ENCODE measurements at places on chromosomes 13 and 19. TPM values are rescaled to one million over a fixed set of nuclear protein-coding genes. Genes with fewer than 3 reads are reported as not detected.

The CEACAM20 gene
- not detected for total RNA-seq

The CCDC106 gene
- total RNA-seq = 20.8 TPM

The C19orf67 gene
- total RNA-seq = 0.90 TPM

The BST2 gene
- total RNA-seq = 360 TPM

- H3K4me3 ChIP-seq = no peak overlapping the region
- H3K36me3 ChIP-seq = no peaks in the 10 kb centered on the region
- H3K27me3 ChIP-seq = peaks cover 3% of the 10 kb centered on the region
- peaks cover 15% of the 10 kb centered on the region for H3K4me1 ChIP-seq
- no peak for DNase-seq
- no peak overlapping the region for H3K27ac ChIP-seq
These were observed 523.5 kb upstream of the ARGLU1 start for GRCh38 chr13:107091428-107091827.

The LENG9 gene
- 5.5 TPM for total RNA-seq

The ZNF548 gene
- 39.1 TPM for total RNA-seq

The ZNF8 gene
- 22.1 TPM for total RNA-seq

GRCh38 chr13:41641429-41641828 is 184.1 kb downstream of the RGCC start:
- no peak for DNase-seq
- no peaks in the 10 kb centered on the region for H3K27me3 ChIP-seq

DNA sequence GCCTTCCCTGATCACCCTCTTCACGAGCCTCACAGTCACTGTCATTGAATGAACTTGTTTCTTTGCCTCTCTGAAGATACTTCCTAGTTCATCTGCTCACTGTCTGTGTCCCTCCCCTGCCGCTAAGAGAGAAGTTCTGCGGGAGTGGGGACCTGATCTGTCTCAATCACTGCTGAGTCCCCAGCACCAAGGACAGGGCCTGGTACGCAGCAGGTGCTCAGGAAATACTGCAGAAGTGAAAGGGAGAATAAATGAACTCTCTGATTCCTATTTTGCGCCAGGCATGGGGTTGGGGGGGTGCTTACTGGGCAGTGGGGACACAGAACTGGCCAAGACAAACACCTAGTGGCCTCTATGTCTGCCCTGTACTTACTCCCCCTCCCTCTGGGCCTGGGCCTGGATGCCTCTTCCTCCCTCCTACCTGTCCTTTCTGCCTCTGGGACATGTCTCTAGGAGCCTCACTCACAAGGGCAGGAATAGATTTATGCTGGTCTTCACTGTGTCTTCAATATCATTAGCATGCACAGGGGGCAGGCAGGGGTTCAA is 17.5 kb downstream of the FCGBP start:
- H3K4me3 ChIP-seq = no peak overlapping the region
- no peak overlapping the region for H3K27ac ChIP-seq
- H3K27me3 ChIP-seq = no peaks in the 10 kb centered on the region
- no peaks in the 10 kb centered on the region for H3K4me1 ChIP-seq

The A1BG gene
- 15.5 TPM for total RNA-seq

The INSR gene
- 46.5 TPM for total RNA-seq

GRCh38 chr19:20969498-20969897 is 46.4 kb downstream of the ZNF85 start:
- no peak overlapping the region for H3K4me3 ChIP-seq
- no peaks in the 10 kb centered on the region for H3K4me1 ChIP-seq
- H3K27me3 ChIP-seq = no peaks in the 10 kb centered on the region
- H3K36me3 ChIP-seq = no peaks in the 10 kb centered on the region
- no peak for DNase-seq

GRCh38 chr13:80040196-80040980 is 300.5 kb downstream of the SPRY2 start:
- peak overlapping the region; percentile 56 for H3K27ac ChIP-seq
- peaks cover 29% of the 10 kb centered on the region for H3K4me1 ChIP-seq
- no peak overlapping the region for H3K4me3 ChIP-seq
- no peaks in the 10 kb centered on the region for H3K36me3 ChIP-seq
- H3K27me3 ChIP-seq = no peaks in the 10 kb centered on the region

GRCh38 chr13:33025220-33025744 is 9.1 kb downstream of the KL start:
- no peaks in the 10 kb centered on the region for H3K4me1 ChIP-seq
- H3K27me3 ChIP-seq = peaks cover 45% of the 10 kb centered on the region
- no peaks in the 10 kb centered on the region for H3K36me3 ChIP-seq
- no peak overlapping the region for H3K27ac ChIP-seq
- H3K4me3 ChIP-seq = no peak overlapping the region
- no peak for DNase-seq

The CACNG6 gene
- 5.3 TPM for total RNA-seq

DNA sequence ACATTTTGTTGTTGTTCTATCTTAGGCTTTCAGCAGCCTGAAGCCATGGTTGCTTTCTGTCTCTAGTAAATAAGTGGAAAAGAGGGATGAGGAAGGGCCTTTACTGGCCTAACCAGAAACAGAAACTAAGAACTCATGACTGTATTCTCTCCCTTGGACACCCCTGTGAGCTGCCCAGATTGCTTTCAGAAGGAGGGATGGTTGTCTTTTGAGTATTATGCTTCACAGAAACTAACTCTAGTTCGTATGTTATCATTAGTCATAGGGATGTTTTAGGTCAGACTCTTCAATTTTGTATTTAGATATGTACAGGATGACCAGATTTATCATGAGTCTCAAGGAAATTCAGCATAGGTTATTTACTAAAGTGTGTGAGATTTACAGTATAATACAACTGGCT is 17.5 kb downstream of the BORA start:
- no peak for DNase-seq
- H3K27me3 ChIP-seq = no peaks in the 10 kb centered on the region
- H3K4me3 ChIP-seq = no peak overlapping the region
- H3K27ac ChIP-seq = no peak overlapping the region

GRCh38 chr13:32751340-32751739 is 165.1 kb downstream of the PDS5B start:
- DNase-seq = no peak
- peaks cover 2% of the 10 kb centered on the region for H3K4me1 ChIP-seq
- H3K27ac ChIP-seq = no peak overlapping the region
- H3K27me3 ChIP-seq = no peaks in the 10 kb centered on the region
- H3K36me3 ChIP-seq = peaks cover 33% of the 10 kb centered on the region
- no peak overlapping the region for H3K4me3 ChIP-seq

- no peak overlapping the region for H3K4me3 ChIP-seq
- H3K4me1 ChIP-seq = peaks cover 22% of the 10 kb centered on the region
- H3K27ac ChIP-seq = no peak overlapping the region
- DNase-seq = no peak
- H3K27me3 ChIP-seq = no peaks in the 10 kb centered on the region
These were observed 113.7 kb downstream of the RFC3 start for GRCh38 chr13:33931397-33932311.

- no peak overlapping the region for H3K27ac ChIP-seq
- H3K4me3 ChIP-seq = no peak overlapping the region
- no peaks in the 10 kb centered on the region for H3K27me3 ChIP-seq
- H3K36me3 ChIP-seq = no peaks in the 10 kb centered on the region
- peaks cover 16% of the 10 kb centered on the region for H3K4me1 ChIP-seq
These were observed 23.6 kb upstream of the NDFIP2 start for GRCh38 chr13:79457390-79457789.

DNA sequence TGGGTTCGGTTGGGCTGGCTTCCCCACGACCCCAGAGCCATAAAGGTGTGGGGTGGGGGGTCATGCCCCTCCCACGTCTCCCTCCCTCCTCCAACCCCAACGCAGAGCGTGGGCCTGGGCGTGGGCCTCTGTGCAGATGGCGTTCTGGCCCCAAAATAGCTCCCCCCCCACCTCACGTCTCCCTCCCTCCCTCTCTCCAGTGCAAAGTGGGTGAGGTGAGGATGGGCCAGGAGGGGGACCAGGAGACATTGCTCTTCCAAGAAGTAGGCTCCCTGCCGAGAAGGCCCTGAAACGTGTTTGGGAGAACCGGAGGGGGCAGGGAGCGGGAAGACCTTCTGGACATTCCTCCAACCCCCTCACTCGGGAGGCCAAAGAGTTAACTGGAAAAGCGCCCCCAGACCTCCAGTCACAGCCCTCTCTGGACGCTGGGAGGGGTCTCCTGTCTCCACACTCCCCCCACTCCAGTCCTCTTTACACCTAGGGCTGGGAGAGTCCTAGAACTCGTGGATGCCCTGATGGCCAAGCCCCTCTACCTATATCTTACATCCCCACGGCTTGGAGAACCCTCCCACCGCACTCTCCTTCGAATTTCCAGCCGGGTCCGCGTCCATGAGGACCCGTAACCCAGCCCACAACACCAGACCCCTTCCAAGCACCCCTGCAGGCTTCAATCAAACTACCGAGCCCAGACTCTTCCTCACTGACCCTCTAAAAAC is 855 bp downstream of the UNC13A start:
- H3K27me3 ChIP-seq = peaks cover 80% of the 10 kb centered on the region
- peak overlapping the region; percentile 28 for H3K4me3 ChIP-seq

DNA sequence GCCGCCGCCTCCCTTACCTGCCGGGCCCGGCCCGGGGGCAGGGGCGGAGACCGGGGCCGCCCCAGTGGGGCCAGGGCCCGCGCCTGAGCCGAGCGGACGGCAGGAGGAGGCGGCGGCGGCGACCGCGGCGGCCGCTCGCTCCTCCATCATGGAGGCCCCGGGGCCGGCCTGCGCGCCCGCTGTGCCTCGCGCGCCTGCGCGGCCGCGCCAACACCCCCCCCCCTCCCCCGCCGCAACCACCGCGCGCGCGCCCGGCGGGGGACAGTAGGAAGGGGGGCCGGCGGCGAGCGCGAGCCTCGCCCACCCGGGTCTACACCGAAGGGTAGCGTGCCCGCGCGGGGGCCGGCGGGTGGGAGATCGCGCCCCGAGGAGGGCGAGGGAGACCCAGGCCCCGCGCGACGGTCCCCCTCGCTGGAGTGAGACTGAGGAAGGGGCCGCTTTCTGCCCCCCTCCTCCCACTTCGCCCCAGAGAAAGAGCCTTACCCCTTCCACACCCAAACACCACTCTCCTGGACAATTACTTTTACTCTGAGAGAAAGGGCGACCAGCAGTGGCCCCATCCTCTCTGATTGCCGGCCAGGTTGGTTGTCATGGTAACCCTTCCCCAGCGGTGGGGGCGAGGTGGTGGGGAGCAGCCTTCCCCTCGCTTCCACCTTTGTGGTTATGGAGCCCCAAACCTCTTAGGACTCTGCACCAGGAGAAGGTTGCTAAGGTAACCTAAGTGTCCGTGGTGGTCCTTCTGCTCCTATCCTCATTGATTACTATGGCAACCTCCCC is at the start of gene STRN4:
TSS of gene STRN4 (minus strand) at position 170 of the 777 bp plus-strand sequence. CDS start at position 150, 20 bp downstream.
- peak within 1 kb of the TSS; percentile 96 for H3K4me3 ChIP-seq
- H3K4me1 ChIP-seq = peaks cover 23% of the 10 kb centered on the region
- peak within 1 kb of the TSS; percentile 89 for H3K27ac ChIP-seq
- DNase-seq = peak; percentile 61

GRCh38 chr13:78608688-78609463 is 5.5 kb upstream of the POU4F1 start:
- no peaks in the 10 kb centered on the region for H3K36me3 ChIP-seq
- no peak overlapping the region for H3K27ac ChIP-seq
- peaks cover 92% of the 10 kb centered on the region for H3K27me3 ChIP-seq
- H3K4me1 ChIP-seq = peaks cover 23% of the 10 kb centered on the region
- no peak for DNase-seq
- H3K4me3 ChIP-seq = peak overlapping the region; percentile 55

DNA sequence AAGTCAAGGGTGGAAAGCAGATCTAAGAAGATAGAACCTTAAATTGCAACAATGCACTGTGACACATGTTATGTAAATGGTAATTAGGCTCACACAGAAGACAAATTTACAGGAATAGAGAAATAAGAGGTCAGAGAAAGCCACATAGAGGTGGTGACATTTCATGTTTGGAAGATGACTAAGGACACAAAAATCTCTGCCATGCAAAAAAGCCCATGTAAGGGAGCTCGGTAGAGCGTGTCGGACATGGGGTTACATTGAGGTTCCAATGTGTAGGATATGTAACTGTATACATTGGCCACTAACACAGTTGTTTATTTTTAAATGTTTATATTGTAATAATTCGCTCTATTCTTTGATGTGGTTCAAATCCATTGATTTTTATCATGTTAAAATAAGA is 33.7 kb downstream of the SUGT1 start:
- H3K4me1 ChIP-seq = no peaks in the 10 kb centered on the region
- no peaks in the 10 kb centered on the region for H3K27me3 ChIP-seq
- no peak overlapping the region for H3K27ac ChIP-seq
- H3K36me3 ChIP-seq = peaks cover 40% of the 10 kb centered on the region

The TJP3 gene
- total RNA-seq = 20.0 TPM

DNA sequence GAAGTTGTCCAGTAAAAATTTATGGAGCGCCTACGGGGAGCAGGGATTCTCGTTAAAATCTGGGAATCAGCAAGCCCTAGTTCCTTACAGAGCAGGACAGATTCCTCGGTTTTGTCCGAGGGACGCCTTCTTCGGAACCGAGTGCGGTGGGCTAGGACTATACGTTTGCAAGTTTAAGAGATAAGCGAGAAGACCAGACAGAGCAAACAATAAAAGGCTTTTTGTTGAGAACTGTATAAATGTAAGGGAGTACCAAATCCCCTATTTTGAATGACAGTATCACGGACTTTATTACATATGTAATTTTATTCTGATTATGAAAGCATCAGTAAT is 971 bp upstream of the ANKRD10 start:
- no peaks in the 10 kb centered on the region for H3K36me3 ChIP-seq
- peak overlapping the region; percentile 75 for H3K4me3 ChIP-seq
- peak overlapping the region; percentile 93 for H3K27ac ChIP-seq
- H3K4me1 ChIP-seq = peaks cover 35% of the 10 kb centered on the region
- no peak for DNase-seq

DNA sequence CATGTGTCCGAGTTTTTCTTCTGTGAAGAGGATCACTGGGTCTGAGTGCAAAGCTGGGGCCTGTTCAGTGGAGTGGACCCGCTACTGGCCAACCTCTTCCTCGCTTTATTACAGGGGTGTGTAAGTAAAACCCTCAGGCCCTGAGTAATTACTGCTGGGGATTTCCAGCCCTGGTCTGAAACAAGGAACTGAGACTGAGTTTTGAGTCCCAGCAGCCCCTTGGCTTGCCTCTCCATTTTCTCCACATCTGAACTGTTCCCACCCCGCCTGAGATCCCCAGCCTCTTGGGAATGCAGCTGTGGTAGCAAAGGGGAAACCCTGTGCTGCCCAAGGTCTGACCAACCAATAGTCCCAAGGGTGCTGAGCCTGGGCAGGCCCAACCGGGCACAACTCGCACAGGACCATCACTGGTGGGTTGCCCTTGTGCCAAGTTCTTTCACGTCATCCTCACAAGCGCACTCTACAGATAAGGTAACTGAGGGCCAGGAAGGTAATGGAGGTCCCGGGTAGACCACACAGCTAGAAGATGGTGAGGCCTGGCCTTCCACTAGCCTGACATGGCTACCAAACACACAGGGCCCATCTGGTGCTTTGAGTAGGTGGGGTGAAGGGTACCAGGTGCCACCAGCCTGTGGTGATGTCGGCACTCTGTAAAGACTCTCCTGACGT is 13.7 kb upstream of the SLC35E1 start:
- H3K4me1 ChIP-seq = peaks cover 48% of the 10 kb centered on the region
- H3K27ac ChIP-seq = peak overlapping the region; percentile 60
- H3K27me3 ChIP-seq = no peaks in the 10 kb centered on the region

- peaks cover 39% of the 10 kb centered on the region for H3K4me1 ChIP-seq
- H3K27ac ChIP-seq = peak overlapping the region; percentile 76
- peaks cover 12% of the 10 kb centered on the region for H3K27me3 ChIP-seq
- no peaks in the 10 kb centered on the region for H3K36me3 ChIP-seq
- H3K4me3 ChIP-seq = no peak overlapping the region
- no peak for DNase-seq
These were observed 310.2 kb downstream of the ZNF536 start for GRCh38 chr19:30682146-30682998.

- peaks cover 31% of the 10 kb centered on the region for H3K27me3 ChIP-seq
- H3K4me1 ChIP-seq = peaks cover 10% of the 10 kb centered on the region
- peak overlapping the region; percentile 79 for H3K4me3 ChIP-seq
- DNase-seq = peak; percentile 45
- H3K27ac ChIP-seq = peak overlapping the region; percentile 73
- H3K36me3 ChIP-seq = no peaks in the 10 kb centered on the region
These were observed 108.8 kb downstream of the KCTD15 start for GRCh38 chr19:33905473-33905936.

The MBD3L3 gene
- total RNA-seq = not detected

The ZNF234 gene
- 18.9 TPM for total RNA-seq

Data from mesothelial cell of epicardium (in vitro differentiated cells).